ENCODE measurements at places on chromosomes 2 and 18.
A peak's percentile ranks its signal among the peaks of the same experiment; 100 is the strongest.

DNA sequence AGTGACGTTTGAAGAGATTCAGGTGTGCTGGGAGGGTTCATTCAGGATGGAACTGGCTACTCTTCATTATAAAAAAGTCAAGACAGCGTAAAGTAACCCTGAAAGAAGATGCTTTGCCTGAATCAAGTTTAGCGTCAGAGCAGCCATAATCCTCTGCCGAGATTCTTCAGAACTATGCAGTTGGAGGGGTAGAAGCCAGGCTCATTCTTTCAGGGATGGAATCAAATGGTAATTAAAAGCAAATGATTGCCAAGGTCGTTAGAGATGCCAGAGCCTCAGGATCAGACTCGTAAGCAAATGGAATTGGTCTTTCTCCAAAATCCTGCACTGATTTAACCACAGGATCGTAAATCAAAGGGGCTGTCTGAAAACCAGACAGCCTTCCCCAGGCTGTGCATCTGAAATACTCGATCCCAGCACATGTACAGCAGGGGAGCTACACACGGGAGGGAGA lies 21.9 kb downstream of the APCDD1 start:
- no peak for DNase-seq

DNA sequence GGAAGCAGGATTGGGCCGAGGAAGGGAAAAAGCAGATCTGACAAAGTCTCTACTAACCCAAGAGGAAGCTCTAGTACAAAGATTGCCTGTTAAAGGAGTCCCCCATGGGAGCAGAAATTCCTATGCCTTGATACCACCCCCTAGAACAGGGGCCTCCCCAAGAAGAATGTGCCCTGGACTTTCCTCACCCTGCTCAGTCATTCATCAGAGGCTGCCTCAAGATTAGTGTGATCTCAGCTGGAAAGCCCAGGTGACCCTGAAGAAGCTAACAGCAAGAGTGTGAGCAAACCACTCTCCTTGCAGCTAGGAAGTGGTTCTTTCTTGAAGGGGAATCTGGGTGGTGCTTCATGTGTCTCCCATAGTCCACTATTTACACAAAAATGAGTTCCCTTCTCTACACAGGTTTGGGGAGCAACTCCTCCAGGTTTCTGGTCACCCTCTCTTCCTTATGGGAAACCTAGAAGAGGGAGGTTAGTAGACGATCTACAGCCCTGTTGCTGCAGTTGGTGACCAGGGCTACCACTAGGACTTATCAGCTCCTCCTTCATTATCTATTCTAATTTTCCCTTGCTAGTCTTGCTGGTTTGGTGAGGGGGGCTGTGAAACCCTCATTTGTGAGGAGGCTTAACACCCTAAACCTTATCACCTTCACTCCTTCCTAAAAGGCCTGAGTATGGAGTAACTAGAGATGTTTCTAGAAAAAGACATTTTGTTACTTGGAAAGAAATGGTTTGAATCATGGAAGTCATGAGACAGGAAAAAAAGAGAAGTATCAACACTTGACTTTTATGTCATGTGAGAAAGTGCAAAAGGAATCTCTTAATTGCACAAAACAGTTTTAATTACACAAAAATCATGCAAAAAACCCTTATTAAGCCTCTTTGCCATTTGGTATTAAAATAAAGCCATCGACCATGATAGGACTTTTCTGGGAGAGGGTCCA lies 2.9 kb upstream of the WDR7 start:
- no peak for DNase-seq

DNA sequence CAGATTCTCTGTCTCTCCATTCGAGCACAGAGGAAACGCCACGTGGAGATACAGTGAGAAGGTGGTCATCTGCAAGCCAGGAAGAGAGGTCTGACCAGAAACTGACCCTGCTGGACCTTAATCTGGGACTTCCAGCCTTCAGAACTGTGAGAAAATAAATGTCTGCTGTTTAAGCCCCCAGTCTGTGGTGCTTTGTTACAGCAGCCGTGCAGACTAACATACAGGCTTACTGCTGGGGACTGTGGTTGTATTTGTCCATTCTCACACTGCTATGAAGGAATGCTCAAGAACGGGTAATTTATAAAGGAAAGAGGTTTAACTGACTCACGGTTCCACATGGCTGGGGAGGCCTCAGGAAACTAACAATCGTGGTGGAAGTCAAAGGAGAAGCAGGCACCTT lies 432.7 kb downstream of the IRS1 start:
- no peak for DNase-seq

GRCh38 chr2:31998731-31999383 lies 12.0 kb downstream of the MEMO1 start:
- DNase-seq: no peak

- DNase-seq: no peak
Observed at GRCh38 chr2:151029406-151030157, 232.1 kb downstream of the RBM43 start.

- DNase-seq: no peak
Observed at GRCh38 chr2:70835643-70836042, at the start of gene CD207. Gene CD207 (minus strand): TSS chr2:70835816. CDS start chr2:70835776, 40 bp downstream.

DNA sequence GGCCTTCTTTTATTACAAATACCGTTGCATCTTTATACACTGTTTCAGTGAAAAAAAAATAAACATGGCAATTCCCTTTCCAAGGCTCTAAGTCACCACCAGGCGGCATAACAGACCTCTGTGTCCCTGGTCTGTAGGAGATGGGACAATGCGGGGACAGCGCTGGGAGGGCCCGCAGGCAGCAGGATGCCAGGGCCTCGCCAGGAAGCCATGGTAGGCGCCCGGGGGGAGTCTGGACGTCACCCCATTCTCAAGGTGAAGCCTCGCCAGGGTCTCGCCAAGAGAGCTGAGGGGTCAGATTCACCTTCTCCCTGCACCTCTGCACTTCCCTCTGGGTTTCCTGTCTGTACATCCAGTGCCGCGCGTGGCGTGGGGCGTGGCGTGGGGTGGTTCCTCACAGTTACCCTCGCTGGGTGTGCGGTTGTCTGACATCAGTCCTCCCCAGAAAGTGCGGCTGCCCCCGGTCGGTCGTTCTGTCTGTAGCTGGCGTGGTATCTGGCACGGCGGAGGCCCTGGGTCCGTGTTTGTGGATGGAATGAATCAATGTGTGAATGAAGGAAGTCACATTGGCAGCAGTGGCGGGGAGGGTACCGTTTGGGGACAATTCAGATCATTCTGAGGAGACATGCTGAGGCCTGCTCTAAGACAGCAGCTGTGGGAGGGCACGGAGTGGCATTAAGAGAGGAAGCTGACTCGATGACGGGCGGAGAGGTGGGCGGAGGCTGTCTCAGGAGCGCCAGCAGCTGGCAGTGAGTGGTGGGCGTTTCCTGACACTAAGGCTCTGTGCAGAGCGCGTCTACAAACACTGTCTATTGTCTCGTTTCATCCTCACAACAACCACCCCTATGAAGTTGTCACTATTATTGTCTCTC lies 46.0 kb downstream of the LRRFIP1 start:
- DNase-seq: peak; percentile 81

DNA sequence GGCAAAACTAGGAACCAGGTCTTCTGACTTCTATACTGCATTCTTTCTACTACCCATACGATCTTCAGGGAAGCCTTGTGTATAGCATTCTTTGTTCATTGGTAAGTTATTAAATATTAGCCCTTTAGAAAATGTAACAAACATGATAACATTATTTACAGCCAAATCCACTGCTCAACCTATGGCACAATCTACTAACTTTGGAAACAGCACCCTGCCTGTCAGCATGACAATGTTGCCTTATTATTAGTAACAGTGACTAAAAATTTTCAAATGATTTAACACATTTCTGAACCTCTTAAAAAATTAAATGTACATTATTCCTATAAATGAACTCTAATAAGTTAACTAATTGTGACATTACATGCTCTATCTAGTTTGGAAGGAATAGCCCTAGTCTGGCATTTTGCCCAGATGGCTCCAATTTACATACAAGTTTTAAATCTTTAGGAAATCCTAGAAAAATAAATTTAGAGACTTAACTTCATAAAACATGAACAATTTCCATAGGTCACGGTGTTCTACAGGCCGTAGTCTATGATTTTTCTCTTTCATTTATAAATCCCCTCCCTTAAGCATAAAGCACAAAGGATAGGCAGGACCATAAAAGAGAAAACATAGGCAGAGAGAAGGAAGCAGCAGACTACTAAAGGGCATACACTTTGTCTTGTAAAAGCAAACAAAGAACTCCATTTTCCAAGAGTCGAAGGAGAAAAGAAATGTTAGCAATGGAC lies 33.7 kb downstream of the YES1 start:
- DNase-seq: no peak

Measured in endodermal cell (in vitro differentiated cells).